Heart left ventricle (tissue), 16 donors: ENCODE measurements at places on chromosomes 12 and 14. TPM values are rescaled to one million over a fixed set of nuclear protein-coding genes. Genes with fewer than 3 reads are reported as not detected.

GRCh38 chr12:9750276-9751203 is 10.2 kb downstream of the CD69 start:
- H3K36me3 ChIP-seq = no peaks in the 10 kb centered on the region
- no peaks in the 10 kb centered on the region for H3K27me3 ChIP-seq
- H3K27ac ChIP-seq = no peak overlapping the region
- no peaks in the 10 kb centered on the region for H3K4me1 ChIP-seq

PSMC6 gene
- total RNA-seq = 81.4 TPM

AQP6 gene
- total RNA-seq = not detected

- no peak overlapping the region for H3K4me3 ChIP-seq
- H3K36me3 ChIP-seq = no peaks in the 10 kb centered on the region
- peaks cover 28% of the 10 kb centered on the region for H3K4me1 ChIP-seq
- H3K27me3 ChIP-seq = no peaks in the 10 kb centered on the region
Measured at GRCh38 chr12:1360441-1361210, 233.8 kb downstream of the FBXL14 start.
